ENCODE measurements at places on chromosomes 6 and 20.

DNA sequence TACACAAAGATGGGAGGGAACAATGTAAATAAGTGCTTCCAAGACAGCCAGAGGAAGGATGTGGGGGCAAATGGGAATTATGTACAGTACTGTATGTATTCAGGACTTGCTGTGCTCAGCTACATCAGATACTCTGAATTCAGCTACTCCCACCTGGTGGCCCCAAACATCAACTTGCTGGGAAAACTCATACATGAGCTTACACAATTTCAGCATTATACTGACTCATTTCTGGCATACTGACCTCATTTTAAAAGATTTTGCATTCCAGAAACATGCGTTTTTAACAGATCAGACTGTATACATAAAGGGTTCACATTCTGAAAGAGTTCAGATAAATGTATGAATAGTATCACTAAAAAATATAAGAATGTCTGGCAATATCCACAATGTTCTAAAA is 59.7 kb downstream of the GPX5 start:
- DNase-seq = no peak

DNA sequence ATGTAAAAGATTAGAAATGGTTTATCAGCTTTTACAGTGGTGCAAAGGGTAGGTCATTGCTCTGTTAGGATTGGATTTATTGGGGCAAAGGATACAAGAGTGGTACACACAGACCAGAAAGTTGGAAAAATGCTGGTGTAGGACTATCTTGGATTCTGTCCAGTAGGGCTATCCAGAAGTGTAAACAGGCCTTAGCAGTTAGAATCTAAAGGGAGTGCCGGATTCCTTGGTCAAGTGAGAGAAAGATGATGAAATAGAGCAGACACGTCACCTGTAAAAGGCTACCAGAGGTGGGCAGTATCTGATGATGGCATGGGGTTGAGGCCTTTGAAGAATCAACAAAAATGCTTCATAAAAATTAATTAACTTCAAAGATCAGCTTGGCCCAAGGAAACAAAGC is 975.9 kb downstream of the KIF16B start:
- no peak for DNase-seq

GRCh38 chr6:292506-293192 is 362 bp downstream of the DUSP22 start:
- DNase-seq = peak; percentile 49

- no peak for DNase-seq
Observed at GRCh38 chr6:147579667-147580066, 71.2 kb downstream of the SAMD5 start.

DNA sequence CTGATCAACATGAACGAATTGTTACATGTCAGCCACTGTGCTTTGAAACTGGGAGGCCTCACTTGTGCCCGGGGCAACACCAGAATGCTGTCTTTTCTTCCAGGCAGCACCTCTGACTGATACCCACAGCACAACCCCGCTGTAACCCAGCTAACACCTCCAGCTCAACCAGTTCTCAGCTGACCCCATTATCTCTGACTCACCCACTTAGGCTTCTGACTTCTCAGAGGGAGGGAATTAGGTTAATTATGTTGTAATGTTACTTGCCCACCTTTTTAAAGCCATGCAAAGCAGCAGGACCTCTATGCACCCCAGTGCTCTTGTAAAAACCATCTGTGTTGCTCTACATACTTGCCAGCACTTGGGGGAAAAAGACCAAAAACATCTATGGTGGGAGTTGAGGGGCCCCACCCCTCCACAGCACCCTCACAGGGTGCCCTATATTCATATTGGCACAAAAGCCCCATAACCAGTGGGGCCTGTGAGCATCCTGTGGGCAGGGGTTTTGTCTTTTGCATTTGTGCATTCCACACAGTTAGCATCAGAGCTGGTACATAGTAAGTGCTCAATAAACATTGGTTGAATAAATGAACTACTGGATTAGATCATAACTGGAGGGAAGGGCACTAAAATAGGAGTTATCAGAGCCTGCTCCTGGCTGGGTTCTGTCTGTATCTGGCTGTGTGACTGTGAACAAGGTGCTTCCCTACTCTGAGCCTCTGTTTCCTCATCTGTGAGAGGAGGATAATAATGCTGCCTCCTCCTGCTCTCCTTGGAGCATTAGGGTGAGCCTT is 22.3 kb downstream of the BNIP5 start:
- no peak for DNase-seq

DNA sequence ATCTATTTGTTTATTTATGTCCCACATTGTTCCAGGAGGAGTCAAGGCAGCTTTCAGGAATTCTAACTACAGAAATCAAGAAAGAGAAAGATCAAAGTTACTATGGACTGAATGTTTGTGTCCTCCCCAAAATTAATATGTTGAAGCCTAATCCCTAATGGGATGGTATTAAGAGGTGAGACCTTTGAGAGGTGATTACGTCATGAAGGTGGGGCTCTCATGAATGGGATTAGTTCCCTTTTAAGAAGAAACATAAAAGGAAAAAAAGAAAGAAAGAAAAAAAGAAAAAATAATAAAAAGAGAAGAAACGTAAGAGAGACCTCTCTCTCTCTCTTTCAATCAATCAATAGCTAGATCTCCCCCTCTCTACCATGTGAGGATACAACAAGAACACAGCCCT is 44.7 kb upstream of the TOP1 start:
- no peak for DNase-seq

DNA sequence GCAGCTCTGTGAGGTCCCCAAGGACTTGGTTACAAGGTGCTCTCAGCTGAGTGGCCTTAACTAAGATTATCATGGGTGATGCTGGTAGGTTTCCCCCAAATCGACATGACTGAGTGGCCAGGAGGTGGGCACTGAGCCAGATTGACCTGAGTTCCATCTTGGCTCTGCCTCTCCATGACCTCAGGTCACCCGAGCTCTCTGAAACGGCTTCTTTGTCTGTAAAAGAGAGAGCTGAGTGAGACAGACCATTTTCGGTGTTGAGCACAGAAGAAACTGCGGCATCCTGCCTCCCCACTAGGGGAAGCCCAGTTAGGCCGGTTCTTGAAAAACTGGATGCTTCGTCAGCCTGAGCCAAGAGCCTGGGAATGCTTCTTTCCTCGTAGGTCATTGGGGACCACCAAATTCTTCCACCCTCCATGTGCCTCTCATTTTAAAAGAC is 14.1 kb upstream of the STX16 start:
- no peak for DNase-seq

GRCh38 chr20:24818056-24818455 is 131.0 kb upstream of the CST7 start:
- DNase-seq = no peak

DNA sequence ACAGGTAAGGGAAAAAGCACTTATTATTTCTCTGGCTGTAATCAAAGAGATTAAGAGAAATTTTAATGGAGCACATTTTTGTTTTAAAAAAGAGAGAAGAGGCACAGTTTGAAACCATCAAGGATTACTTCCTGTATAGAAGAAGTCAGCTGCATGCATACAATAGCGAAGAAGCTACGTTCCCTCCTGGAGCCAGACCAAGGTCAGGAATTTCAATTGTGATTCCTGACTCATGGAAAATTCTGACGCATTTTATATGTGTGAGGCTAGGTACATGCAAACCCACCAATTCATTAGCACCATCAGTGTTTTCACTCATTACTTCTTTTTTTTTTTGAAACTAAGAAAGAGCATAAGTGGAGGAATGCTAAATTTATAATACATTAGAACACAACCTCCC is 232.7 kb upstream of the SGK1 start:
- no peak for DNase-seq

DNA sequence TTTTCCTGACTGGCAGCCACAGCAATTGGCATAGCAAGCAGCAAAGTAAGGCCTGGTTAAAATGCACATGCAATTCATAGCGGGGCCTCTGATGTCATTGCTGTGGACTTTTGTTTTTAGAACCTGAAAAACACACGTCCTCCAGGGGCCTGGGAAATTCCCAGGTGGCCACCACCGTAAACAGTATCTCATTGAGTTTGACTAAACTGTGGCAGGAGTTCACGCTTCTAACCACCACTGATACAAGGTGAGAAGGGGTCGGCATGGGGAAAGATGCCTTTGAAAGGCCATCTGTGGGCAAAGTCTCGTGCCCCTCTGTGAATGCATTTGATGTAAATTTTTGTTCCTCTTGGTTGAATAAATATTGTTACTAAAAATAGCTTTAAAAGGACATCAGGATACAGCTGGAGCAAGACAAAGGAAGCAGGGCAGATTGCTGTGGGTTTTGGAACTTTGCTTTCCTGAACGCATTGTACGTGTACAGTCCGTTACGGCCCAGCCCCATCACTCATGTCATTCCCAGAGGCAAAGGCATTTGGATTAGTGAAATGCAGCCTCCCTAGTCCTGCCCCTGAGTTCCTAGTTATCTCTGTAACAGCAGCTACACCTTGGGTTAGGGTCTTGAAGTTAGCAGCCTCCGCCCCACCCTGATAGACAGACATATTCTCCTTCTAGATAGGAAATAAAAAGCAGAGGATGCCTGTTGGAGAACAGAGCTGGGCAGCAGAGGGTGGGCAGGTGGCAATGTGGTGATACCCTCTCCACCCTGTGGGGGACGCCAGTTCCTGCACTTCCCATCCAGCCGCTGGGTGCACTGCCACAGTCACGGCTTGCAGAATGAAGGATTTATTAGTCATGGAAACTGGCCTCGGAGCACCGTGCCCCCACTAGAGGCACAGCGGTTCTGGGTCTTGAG is 80.3 kb downstream of the ZDHHC14 start:
- no peak for DNase-seq

- DNase-seq = no peak
Observed at GRCh38 chr6:90183587-90184333, 112.9 kb downstream of the BACH2 start.

GRCh38 chr20:35595901-35596300 is 19.7 kb upstream of the SPAG4 start:
- DNase-seq = no peak

DNA sequence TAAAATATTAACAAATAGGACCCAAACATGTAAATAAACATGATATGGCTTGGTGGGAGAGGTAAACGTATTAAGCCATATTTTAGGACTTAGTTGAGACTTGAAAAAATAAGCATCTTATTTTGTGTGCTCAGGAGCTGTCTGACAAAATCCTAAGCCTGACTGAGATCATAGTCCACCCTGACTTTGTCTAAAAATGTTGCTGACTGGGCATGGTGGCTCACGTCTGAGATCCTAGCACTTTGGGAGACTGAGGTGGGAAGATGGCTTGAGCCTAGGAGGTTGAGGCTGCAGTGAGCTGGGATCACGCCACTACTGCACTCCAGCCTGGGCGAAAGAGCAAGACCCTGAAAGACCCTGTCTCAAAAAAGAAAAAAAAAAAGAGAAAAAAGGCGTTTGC is 52.1 kb downstream of the AIG1 start:
- DNase-seq = no peak

GRCh38 chr20:59578436-59579403 is 25.6 kb upstream of the PHACTR3 start:
- no peak for DNase-seq

- DNase-seq = no peak
Observed at GRCh38 chr6:129875610-129876520, 14.8 kb upstream of the TMEM244 start.

DNA sequence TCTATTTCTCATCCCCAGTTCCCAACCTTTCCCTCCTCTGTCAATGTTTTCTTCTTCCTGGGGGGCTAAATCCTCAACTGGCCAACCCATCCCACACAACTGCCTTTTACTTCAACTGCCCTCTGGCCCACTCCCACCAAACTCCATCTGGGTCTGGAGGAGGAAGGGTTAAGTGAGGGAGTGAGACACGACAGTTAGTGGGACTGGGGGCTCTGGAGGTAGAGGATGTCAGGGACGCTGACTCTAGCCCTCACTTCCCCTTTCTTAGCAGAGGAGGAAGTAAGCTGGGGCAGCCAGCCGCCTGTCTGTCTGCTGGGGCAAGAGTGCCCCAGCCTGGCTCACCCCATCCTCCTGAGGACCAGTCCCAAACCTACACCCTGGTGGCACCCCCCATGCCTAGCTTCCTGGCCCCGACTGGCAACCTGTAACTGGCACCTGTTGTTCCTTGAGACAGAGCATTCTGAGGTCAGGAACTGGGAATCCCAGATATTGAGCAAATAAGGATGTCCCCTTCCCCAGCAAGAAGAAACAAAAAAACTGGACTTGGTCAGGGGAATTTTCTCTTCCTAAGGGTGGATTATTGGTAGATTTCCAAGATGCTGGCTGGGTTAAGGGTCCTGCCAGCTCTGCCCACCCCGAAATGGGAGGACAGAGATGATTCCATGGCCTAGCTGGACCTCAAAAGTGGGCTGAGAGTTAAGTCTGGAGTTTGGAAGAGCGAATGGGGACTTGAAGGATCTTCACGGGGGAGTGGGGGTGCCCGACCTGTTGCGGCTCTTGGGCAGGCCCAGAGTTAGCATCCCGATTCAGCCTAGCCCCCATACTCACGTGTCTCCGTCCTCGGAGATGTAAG is 971 bp downstream of the NFKBIE start:
- DNase-seq = no peak

DNA sequence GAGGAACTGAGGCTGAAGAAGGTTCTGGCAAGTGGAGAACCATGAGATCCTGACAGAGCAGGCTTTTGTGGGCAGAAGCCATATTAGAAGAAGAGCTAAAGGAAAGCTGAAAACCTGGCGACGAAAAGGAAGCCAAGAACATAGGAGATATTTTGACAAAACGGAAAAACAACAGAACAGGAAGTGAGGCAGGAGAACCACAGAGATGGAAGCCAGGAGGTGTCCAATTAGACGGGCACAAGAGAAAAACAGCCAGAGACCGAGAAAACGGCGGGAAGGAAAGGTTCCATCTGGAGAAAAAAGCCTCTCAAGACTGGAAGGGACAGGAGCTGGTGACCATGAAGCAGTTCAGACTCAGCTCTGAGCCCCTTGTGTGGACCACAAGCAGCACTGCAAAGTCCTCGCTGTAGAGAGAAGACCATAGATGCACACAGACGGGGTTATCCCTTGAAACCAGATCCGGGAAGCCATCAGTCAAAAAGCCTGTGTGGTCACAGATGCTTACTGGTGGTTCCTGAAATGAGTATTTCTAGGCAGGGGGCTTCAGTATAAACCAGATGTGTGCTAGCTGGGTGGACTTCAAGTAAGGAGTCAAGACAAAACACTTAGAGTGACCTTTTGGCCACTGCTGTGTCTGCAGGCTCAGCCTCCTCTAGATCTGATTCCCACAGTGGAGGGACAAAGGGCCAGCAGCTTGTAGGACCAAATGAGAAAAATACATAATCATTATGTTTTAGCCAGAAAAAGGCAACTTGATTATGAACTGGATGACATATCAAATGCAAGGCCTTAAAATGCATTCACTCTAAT is 30.7 kb downstream of the SSR1 start:
- DNase-seq = no peak

- DNase-seq = no peak
Observed at GRCh38 chr6:137216875-137217553, 2.2 kb downstream of the IFNGR1 start.

DNA sequence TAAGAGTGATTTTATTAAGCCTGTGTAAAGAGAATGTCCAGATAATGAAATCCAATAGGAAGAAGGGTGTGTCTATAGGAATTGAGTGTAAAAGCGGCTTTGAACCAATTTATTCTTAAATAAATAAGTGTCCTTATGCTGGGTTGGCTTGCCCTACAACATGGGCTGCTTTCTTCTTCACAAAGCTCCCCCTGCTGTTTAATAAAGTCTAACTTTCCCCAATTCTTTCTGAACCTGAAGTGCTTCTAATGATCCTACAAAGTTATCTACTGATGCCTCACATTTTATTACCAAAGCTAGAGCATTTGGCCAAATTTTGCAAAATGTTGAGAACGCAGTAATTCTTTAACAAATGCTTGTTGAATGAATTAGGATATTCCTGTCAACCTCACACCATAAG is 36.3 kb upstream of the SIRT5 start:
- DNase-seq = peak; percentile 26
